ENCODE measurements at places on chromosomes 1 and 21.

- no peak for DNase-seq
These were observed 19.7 kb downstream of the AJAP1 start for GRCh38 chr1:4674117-4674516.

DNA sequence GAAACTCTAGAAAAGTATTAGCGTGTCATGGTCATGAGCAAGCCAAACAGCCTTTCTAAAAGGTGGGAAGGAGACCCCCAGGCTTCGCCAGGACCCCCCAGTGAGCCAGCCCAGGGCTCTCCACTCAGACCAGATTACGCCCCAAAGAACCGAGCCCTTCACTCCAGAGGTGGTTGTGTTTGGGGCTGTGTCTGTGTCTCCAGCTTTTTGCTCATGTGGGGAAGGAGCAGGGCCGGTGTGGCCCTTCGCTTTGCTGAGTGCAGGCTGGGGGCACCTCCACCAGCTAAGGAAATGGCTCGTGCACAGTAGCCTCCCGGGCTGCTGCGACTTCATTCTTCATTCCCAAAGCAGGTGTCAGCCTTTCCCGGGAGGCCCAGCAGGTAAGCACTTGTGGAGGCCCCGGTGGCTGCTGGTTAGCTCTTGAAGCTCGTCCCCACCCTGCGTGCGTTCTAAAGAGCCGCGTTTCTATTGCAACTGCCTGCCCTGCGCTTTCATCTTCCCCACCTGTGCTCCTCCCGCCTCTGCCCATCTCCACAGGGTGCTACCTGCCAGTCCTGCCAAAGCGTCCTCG lies 531 bp downstream of the TSPEAR start:
- DNase-seq = no peak

- no peak for DNase-seq
These were observed 33.0 kb downstream of the ACOT11 start for GRCh38 chr1:54580856-54581550.

- peak; percentile 99 for DNase-seq
These were observed at the start of gene DHDDS for GRCh38 chr1:26431979-26432695. Gene DHDDS (plus strand): TSS chr1:26432321. CDS start chr1:26432946, 625 bp downstream.

GRCh38 chr1:192477630-192478029 lies 97.9 kb upstream of the RGS1 start:
- no peak for DNase-seq

- DNase-seq = no peak
These were observed 13.9 kb downstream of the HLX start for GRCh38 chr1:220892997-220893700.

DNA sequence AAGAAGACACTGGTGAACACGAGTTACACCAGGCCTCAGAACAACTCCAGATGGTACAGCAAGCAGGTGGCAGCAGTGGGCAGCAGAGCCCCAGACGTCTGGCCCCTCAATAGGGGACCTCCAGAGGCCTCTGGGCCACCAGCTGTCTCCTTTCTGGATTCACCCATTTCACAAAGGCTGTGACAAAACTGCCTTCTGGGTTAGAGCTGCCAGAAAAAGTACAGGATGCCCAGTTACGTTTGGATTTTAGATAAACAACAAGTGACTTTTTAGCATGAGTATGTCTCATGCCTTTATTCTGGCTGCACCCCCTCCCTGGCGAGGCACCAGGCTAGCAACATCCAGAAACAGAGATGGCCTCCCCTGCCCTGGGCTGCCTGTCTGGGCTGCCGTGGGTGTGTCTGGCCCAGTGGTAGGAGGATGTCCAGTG lies 30.1 kb downstream of the ITPKB start:
- no peak for DNase-seq

DNA sequence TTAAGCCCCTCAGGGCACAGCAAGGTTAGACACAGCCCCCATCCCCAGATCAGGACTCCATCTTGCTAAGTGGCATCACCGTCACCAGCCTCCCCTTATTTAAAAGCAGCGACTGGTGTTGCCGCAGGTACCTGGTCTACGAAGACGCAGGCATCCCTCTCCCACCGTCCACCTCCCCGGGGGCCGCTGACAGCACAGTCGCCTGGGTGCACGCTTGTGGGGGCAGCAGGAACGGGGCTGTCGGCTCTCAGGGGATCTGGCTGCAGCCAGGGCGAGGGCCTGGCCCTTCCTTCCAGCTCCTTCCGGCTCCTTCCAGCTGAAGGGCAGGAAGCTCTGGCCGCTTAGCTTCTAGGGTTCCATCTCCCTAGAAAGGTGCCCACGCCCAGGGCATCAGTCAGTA lies 17.6 kb upstream of the CCDC27 start:
- no peak for DNase-seq

DNA sequence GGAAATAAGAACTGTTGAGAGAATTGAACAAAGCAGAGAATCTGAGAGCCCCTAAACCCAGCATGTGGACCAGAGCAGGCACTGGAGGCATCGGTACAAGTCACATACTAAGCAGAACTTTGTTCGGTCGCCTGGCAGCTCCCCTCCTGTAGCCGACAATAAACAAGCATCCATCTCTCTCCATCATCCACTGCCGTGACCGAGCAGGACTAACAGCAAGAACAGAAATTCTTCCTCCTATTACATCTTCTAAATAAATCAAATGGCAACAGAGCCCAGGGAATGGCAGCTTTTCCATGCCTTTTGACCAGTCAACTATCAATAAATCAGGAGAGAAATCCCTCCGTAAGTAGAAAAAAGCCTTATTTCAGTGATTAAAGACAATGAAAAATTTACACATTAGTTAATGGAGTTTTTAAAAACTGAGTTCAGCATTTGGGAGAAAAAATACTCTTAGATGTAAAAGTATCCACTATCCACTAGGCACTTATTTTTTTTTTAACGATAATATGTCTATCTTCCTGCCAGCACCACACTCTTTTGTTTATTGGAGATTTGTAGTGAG lies 36.5 kb downstream of the PTPN14 start:
- DNase-seq = no peak

DNA sequence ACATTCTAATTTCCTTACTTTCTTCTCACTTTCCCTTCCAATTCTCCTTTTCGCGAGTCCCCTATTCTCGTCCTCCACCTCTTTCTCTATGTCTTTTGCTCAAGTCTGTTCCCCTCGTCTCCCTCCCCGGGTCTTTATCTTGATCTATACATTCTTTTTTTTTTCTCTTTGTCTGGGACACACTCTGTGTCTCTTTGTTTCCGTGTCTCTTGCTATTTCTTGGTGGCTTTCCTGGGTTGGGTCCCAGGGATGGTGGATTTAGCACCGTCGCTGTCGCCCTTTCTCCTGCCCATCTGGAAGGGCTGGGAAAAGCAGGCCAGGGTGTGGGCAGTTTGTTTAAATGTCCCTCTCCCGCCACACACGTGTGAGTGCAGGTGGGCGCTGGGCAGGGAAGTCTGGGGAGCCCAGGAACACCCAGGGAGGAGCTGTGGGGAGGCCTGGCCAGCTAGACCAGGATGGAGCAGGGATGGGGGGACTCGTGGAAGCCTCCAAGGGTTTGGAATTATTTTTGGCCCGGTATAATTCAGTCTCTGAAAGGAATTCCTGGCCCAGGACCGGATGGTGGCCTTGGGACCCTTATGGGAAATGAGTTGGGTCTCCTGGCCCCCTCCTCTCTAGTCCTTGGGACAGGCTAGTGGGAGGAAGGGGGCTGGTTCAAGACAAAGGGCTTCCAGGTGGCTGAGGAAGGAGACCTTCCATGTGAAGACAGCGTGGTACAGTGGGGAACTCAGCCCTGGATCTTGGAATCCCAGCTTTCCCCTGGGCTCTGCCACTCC lies 9.5 kb upstream of the ID3 start:
- DNase-seq = no peak

DNA sequence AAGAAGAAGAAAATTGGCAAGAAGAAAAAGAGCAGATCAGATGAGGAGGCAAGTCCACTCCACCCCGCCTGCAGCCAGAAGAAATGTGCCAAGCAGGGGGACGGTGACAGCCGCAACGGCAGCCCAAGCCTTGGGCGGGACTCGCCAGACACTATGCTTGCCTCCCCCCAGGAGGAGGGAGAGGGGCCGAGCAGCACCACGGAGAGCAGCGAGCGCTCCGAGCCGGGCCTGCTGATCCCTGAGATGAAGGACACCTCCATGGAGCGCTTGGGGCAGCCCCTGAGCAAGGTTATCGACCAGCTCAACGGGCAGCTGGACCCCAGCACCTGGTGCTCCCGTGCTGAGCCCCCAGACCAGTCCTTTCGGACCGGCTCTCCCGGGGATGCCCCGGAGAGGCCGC lies 9.0 kb upstream of the SLC25A34 start:
- no peak for DNase-seq

DNA sequence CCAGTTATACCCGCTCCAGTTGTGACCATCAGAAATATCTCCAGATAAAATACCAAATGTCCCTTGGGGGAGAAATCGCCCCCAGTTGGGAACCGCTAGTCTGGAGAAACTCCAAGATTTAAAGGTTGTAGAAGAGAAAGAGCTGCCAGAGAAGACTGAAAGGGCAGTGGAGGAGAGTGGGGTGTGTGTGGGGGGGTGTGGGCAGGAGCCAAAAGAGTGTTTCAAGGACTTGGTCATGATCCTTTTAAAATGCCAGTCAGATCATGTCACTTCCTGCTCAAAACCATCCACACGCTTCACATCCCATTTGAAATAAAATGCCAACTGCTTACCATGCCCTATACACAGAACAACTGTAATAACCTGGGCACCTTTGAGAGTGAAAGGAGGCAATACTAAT lies 3.4 kb upstream of the HEYL start:
- DNase-seq = no peak

- no peak for DNase-seq
These were observed 3.1 kb upstream of the HMGCS2 start for GRCh38 chr1:119771770-119772169.

- DNase-seq = no peak
These were observed 38.1 kb downstream of the HHAT start for GRCh38 chr1:210366767-210367166.

DNA sequence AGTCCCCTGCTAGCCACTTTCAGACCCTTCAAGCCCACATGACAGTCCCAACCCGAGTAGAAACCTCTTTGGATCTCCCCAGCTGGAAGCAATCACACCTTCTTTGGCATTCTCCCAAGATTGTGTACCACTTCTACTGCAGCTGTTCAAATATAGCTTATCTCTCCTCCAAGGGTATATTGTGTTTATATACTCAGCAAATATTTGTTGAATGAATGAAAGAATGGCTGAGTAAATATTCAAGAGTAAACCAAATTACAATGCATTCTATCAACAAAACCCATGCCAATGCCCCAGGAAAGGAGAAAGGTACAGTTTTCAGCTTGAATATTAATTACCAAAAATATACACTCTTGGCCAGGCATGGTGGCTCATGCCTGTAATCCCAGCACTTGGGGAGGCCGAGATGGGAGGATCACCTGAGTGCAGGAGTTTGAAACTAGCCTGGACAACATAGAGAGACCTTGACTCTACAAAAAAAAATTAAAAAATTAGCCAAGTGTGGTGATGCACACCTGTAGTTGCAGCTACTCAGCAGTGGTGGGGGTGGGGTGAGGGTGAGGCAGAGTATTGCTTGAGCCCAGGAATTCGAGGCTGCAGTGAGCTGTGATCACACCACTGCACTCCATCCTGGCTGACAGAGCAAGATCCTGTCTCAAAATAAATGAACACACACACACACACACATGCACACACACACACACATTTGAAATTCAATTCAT lies 68.5 kb downstream of the NIBAN1 start:
- DNase-seq = no peak

- DNase-seq = no peak
These were observed 661.8 kb downstream of the MATN1 start for GRCh38 chr1:30061292-30062220.

DNA sequence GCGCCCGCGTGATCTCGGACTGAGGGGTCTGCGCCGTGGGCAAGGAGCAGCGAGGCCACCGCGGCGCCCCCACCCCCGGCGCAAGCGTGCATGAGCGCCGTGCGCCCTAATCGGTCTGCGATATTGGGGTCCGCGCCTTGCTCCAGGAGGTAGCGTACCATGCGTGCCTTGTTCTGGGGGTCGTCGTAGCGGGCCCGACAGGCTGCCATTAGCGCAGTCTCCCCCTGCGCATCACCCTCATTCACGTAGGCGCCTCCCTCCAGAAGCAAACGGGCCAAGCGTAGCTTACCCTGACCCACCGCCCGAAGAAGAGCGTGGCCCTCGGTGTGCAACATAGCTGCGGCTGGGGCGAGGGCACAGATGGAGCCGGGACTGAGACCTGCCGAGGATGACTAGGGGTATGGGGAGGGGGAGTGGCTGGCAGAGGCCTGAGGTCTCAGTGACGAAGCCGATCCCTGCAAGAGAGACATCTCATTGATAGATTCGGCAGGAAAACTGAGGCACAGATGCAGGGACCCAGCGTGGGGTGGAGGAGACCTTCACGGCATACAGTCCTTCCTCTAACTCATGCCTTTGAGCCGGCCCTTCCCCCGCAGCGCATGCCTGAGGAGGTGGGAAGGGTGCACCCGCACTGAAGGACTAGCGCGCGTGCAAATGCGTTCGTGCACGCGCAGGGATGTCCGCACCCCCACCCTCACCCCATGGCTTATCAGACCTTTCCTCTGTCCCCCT lies 2.8 kb downstream of the ANKRD34A start:
- no peak for DNase-seq

DNA sequence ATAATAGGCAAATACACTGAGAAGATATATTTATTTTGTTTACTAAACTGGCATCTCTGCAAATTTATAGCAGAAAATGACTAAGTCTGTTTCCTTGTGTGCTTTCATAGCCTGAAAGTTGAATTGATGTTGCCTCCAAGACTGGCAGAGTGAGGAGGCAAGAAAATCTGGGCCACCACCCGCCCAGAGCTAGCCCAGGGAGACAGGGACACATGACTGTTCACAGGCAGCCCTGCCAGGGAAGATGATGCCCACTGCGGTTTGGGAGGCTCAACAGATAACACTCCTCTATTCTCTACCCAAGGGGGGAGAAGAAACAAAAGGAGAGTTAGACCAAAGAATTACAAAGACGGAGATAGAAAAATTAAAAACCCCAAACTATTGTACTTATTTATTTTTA lies 37.1 kb downstream of the OPTC start:
- no peak for DNase-seq

DNA sequence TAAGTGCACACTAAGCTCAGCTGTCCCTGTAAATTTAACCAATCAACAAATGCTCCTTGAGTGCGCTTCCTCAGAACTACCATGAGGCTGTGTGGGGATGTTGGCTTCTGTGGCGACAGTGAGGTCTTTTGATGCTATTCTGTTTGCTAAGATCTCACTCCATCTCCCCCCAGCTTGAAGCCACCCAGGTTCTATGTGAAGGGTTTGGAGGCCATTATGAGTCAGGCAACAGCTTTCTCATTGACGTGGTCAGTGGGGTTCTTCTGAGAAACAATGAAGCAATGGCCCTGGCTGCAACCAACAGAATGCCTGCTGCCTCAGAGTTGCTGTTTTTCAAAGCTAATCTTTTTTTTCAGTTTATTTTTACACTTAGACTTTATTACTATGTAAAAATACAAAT lies 205.5 kb downstream of the PTBP2 start:
- DNase-seq = peak; percentile 63

GRCh38 chr1:96541491-96541890 lies 180.1 kb upstream of the PTBP2 start:
- no peak for DNase-seq

GRCh38 chr1:165052936-165053335 lies 303.6 kb downstream of the LMX1A start:
- no peak for DNase-seq

GRCh38 chr1:34370748-34371147 lies 194.0 kb downstream of the C1orf94 start:
- DNase-seq = no peak

- DNase-seq = peak; percentile 40
These were observed 40.4 kb upstream of the EIF4G3 start for GRCh38 chr1:21216835-21217811.

- DNase-seq = no peak
These were observed 116.5 kb downstream of the ZP4 start for GRCh38 chr1:237774246-237774645.

GRCh38 chr1:157115851-157116736 lies 16.5 kb upstream of the ETV3L start:
- no peak for DNase-seq

- peak; percentile 81 for DNase-seq
These were observed 56.8 kb downstream of the PLD5 start for GRCh38 chr1:242467556-242468145.

Data from NT2/D1 (cell line).